ENCODE measurements at places on chromosomes 6 and 20.

DNA sequence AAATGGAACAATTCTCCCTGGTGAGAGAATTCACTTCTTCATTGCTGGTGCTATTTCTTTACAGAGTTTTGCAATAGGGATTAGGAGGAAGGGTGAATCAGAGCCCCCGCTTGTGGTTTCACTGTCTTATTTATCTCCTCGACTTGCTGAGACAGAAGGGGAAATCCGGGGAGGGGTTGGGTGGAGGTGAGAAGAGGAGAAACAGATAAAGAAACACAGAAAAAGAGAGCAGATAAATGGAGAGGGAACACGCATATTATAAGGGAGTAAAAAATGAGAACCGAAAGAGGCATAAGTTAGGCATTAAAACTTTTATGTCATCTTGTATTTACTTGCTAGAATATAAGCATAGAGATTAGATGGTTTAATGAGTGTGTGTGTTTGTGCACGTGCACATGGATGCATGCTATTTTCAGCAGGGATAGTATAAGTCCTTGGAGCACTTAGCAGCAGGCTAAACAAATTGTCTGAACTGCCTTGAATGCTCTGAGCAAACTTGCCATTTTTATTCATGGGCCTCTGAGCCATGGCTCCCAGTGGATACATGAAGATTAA is 105.0 kb downstream of the OLIG3 start:
- no peak for DNase-seq

- DNase-seq, result no peak
Measured at GRCh38 chr6:8642131-8642530, 206.8 kb upstream of the SLC35B3 start.

- no peak for DNase-seq
Measured at GRCh38 chr6:70843328-70843918, 113.4 kb downstream of the B3GAT2 start.

DNA sequence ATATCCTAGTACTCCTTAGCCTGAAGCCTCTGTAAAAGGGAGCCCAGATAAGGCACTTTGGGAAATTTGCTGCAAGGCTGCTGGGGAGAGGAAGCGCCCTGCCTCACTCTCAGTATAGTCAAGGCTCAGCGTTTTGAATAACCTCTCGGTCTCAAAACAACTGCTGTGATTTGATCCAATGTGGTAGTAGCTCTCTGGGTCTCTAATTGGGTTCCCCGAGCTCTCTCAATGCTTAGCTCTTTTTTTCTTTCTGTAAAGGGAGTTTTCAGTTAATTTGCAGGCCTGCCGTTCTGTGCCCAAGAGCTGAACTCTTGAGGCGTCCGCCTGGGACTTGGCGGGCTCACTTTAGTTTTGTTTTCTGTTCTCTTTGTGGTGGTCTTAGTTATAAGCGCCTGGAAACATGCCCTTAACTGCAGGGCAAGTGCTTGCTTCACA is 41.2 kb downstream of the ZHX3 start:
- no peak for DNase-seq

- DNase-seq, result no peak
Measured at GRCh38 chr6:127176146-127176545, 57.7 kb downstream of the RSPO3 start.

GRCh38 chr20:428658-429200 is 20.6 kb downstream of the RBCK1 start:
- DNase-seq, result no peak

DNA sequence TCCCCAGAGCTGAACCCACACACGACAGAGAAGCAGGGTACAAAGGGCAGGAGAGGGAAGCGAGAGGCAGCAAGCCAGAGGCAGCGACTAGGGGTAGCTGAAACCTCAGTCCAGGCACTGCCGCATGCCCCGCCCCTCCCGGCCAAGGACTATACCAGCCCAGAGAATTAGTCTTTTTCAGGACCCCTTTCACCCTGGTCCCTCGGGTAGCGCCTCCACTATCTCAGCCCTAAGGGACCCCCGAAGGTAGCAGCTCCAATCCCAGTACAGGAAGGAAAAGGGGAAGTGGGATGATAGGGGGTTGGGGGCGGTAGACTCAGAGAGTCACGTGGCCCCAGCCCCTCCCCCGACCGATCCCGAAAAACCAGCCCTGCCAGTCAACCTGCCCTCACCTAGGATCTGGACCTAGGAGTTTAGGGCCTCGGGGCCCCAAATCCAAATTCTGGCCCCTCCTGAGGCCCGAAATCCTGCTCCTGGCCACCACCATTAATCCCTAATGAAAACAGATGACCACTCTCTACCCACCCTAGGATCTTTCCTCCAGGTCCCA is 1.3 kb downstream of the RGL2 start:
- no peak for DNase-seq

DNA sequence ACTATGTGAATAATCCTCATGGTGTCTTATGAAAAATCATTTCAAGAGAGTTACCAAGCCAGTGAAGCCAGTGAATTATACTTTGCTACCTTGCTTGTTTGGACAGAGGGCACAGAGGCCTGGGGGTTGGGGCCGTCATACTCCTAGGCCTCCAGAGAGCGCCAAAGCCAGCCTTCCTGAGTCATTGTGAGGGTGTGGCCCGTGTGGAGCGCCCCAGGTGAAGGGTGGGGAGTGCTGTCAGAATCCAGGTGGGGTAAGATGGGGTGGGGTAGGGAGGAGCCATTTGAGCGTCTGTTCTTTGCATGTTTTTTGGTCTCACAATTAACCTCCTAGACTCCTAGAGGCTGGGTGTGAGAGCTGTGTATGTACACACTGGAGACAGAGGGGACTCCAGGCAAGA is 71.1 kb downstream of the PERP start:
- no peak for DNase-seq

- DNase-seq, result no peak
Measured at GRCh38 chr6:46581459-46582177, 71.0 kb downstream of the CYP39A1 start.

- DNase-seq, result no peak
Measured at GRCh38 chr6:19999319-20000191, 162.4 kb downstream of the ID4 start.

GRCh38 chr20:36373089-36373488 is 67.0 kb downstream of the DLGAP4 start:
- DNase-seq, result no peak

DNA sequence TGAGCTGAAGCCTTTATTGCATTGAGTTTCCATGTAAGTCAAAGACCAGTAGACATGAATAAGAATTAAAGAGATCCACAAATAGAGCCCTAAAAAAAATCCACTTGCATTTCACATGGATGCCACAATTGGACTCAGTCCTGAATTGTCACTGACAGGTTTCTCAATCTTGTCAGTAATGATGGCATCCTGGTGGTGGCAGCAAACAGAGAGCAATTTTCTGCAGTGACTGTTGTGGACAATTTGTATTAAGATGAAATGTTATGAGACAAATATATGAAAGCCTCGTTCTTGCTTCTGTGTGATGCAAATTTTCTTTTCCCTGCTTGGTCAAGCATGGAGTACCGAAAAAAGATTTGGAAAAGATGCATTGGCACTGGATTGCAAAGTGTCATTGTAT is 278.9 kb downstream of the SAMD5 start:
- no peak for DNase-seq

GRCh38 chr6:1163501-1163900 is 148.4 kb upstream of the FOXQ1 start:
- DNase-seq, result no peak

Measured in Panc1 (cell line).